ENCODE measurements at places on chromosomes 5 and 9.

DNA sequence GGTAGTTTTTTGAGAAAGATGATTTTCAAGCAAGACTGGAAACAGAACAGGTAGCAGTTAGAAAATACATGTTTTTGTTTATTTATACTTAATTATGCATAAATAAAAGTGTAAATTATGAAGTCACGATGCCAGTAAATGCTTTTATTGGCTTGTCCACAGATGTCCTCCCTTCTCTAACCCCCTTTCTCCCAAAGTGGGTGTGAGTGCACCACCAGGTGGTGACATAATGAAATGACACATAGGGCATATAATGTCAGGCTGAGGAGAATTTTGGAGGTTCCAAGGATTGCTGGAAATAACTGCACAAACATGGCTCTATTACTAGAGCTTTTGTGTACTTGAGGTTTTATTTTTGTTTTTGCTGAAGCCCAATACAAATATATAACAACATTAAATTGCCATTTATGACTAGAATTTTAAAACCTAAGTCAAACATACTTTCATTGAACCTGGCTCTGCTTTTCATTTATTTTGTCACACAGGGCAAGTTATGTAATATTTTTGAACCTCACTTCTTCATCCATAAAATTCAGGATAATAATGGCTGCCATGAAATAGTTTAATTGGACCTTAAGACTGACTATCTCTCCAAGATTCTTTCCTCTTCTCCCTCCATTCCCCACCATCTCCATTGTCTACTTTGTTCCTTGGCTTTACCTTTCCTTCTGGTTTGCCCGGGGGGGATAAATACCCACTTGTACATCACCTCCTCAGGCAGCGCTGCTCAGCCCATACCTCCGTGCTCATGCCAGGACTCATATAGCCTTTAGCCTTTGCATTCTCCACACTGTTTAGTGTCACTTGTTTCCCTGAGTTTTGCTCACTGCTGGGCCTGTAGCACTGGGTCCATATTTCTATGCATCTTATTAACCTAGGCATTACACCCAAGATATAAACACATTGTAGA, 168.8 kb downstream of the PDE4D start:
- no peak for DNase-seq

DNA sequence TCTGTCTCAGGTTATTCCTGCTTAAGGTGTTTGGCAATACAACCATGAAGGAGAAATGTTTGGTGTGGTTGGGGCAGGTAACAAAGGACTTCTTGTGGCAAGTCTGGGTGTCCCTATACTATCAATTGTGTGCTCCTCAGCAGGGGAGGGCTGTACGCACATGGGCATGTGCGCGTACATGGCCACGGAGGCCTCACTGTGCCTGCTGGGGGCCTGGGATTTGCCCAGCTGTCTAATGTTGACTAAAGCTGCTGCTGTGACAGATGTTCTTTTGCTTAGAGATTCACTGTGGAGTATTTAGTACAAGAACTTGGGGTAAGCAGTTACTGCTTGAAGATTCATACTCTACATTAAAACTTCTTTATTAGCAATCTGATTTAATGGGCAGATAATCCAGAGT, 97.5 kb downstream of the HSPA4 start:
- no peak for DNase-seq

GRCh38 chr9:100216178-100216787, 117.2 kb downstream of the INVS start:
- DNase-seq = peak; percentile 8

- DNase-seq = no peak
Measured at GRCh38 chr9:88502552-88503034, 32.4 kb upstream of the NXNL2 start.

GRCh38 chr9:123316053-123316718, 39.8 kb upstream of the CRB2 start:
- no peak for DNase-seq
